ENCODE measurements at places on chromosomes 7 and 10. TPM values are rescaled to one million over a fixed set of nuclear protein-coding genes. Genes with fewer than 3 reads are reported as not detected.

GRCh38 chr7:70356787-70357328 lies 758.6 kb downstream of the AUTS2 start:
- DNase-seq, result no peak

TDRD1 gene
- polyA plus RNA-seq, result not detected

- no peak for DNase-seq
Observed at GRCh38 chr10:68516766-68517165, 10.6 kb downstream of the SLC25A16 start.

- DNase-seq, result peak; percentile 49
Observed at GRCh38 chr10:88389456-88389855, 193.7 kb downstream of the RNLS start.

DNA sequence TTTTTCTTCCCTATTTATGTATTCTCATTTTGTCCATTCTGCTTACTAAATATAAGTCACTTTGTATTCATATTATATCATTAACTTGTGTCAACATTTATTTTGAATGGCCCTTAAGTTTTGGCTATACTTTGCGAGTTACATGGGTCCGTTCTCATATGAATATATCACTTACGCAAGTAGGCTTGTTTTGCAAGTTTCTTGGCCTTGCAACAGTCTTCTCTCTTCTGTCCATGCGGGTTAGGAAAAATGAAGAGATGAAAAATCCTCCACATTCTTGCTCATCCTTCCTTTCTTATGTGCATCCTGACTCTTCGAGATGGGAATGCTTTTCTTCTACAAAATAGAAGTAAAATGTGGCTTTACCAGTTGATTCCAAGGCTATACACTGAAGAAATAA lies 82.8 kb downstream of the GPR158 start:
- no peak for DNase-seq

- no peak for DNase-seq
Observed at GRCh38 chr7:16515785-16516685, 10.6 kb upstream of the LRRC72 start.

PIP gene
- polyA plus RNA-seq, result not detected
